ENCODE measurements at places on chromosomes 1 and 21.

DNA sequence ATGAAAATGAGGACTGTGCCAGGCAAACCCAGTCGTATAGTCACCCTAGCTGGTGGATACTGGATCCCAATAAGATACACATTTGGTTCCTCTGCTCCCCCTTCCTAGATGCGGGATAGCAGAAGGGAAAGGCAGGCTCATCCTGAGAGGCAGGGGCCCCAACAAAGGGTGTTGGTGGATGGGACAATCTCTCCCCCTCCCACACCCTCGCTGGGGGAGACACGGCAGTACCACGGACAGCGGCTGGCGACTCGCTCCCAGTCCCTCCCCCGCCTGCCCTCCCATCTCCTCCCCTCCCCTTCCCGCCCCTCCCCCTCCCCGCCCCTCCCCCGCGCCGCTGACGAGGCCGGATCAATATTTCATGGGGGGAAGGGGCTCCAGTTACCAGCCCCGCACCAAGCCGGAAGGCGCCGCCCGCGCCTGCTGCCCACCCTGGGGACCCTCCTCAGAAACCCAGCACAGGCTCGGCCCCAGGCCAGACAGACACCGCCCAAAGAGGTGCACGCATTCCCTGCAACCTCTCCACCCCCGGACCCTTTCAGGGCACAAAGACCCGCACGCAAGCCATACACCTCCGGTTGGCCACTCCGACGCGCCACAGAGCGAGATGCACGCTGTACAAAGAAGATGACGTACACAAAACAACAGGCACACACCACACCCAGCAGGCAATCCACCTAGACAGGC, 11.5 kb downstream of the RIMS3 start:
- DNase-seq, result peak; percentile 69

GRCh38 chr1:1894354-1895059, 3.6 kb upstream of the GNB1 start:
- DNase-seq, result no peak

DNA sequence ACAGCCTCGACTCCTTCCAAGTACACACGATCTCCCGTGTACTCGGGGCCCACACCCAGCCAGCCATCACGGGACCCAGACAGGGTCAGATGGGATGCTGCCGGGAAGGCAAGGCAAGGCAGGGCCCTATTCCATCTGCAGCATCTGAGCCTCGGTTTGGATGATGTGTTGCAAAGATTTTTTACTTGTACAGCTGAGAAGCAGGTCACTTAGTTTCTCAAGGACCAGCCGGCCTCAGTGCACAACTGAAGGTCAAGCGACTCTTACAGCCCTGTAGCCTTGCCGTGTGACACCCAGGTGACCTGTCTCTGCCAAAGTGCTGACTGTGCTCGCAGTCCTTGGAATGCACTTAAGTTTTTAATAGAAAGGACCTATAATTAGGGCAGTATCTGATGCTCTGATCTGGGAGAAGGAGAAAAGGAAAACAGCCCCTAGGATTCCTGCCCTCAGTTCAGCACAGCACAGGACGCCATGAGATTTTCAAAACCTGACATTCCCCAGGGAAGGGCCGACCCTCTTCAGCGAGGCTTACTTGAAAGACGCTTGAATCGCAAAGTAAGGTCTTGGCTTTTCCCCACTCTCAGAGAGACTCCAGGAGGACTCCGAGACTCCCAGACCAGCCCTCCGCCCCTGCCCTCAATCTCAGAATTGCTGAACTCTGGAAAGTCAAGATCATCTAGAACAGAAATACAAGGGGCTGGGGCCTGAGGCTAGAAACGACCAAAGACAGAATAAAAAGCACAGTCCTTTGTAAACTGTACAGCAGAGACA, 1.3 kb downstream of the GPR157 start:
- DNase-seq, result no peak

- DNase-seq, result no peak
These were observed 16.3 kb upstream of the PIGC start for GRCh38 chr1:172460177-172460576.

- no peak for DNase-seq
These were observed 5.1 kb downstream of the UBE2Q1 start for GRCh38 chr1:154553056-154554030.

- DNase-seq, result no peak
These were observed 24.2 kb downstream of the ZBTB8OS start for GRCh38 chr1:32626176-32626575.

- DNase-seq, result no peak
These were observed 78.2 kb downstream of the OLFML2B start for GRCh38 chr1:161945306-161946060.

DNA sequence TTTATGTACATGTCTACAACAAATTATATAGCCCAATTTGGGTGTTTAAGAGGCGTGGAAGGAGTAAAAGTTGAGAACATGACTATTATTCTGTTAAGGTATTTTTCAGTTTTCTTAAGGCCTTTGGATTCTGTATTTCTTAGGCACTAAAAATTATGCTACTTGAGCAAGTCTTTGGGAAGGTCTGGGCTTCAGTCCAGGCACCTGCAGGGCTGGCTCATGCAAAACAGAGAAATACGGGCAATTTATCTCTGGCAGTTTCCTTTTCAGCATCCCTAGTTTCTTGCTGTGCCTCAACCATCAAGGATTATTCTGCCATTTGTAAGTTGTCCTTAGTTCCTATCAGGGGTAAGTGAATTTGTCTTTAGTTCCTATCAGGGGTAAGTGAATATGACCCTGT, 358.8 kb upstream of the B3GALT2 start:
- no peak for DNase-seq

- peak; percentile 85 for DNase-seq
These were observed 37.6 kb downstream of the GALNT2 start for GRCh38 chr1:230104395-230105244.

DNA sequence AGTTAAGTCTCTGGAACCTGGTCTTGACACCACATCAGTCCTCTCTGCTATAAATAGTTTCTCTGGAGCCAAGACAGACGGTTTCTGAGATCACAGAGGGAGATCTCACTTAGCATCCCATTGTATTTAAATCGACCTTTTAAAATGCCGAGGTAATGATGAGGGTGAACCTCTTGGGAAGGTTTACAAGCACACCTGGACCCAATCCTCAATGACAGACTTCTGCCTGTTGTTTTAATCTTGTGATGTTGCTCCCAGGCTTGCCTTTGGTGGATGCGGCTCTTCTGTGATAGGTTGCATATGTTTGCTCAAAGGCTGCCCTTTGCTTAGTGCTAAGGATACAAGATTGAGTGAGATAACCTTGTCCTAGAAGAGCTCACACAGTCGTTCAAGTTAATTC, 104.6 kb upstream of the L1TD1 start:
- peak; percentile 96 for DNase-seq

- DNase-seq, result peak; percentile 83
These were observed 3.9 kb upstream of the PRKCZ start for GRCh38 chr1:2046174-2046917.

- no peak for DNase-seq
These were observed 53.7 kb downstream of the ZNF697 start for GRCh38 chr1:119594376-119594775.

DNA sequence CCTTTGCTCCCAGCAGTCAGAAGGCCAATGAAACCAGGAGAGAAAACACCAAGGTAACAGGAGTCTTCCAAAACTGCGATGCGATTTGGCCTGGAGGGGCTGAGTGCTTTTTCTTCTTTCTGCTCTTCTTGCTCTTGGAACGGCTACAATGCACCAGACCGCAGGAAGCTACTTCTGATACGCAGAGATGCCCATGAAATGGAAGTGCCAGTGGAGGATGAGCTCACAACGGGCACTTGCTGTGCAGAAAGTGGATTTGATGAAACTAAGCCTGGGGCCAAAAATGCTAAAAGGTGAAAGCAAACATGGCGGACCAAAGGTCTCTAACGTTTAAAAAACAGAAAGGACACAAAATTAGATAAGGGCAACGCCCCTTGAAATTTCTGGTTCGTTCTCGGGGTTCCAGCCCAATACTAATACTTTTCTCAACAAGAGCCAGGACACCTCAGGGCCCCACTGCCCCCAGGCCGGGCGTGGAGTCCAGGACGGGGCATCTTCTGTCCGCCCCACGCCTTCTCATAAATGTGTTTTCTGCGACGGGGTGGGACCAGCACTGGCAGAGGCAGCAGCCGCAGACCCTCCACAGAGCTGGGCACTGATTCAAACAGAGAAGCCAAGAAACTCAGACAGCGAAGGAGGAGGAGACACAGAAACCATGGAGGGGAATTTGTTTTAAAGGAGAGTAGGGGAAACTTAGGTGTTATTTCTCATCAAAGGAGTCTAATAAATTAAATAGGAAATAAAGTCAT, 101.3 kb downstream of the CRYAA start:
- DNase-seq, result no peak

GRCh38 chr1:65998763-65999583, 206.3 kb downstream of the PDE4B start:
- no peak for DNase-seq

All from mesendoderm (in vitro differentiated cells).